ENCODE measurements at places on chromosomes 2 and 18.
A peak's percentile ranks its signal among the peaks of the same experiment; 100 is the strongest.

DNA sequence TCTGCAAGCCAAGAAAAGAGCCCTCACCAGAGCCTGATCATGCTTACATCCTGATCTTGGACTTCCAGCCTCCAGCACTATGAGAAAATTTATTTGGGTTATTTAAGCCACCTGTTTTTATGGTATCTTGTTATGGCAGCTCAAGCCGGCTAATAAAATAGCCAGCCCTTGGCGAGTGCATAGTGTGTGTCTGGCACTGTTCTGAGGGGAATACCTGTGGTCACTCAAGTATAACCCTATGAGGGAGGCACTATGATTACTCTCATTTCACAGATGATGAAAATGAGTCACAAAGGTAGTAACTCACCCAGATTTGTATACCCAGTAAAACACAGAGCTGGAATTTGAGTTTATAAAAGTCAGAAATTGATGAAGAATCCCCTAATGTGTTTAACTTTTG, 556.9 kb upstream of the SETBP1 start:
- H3K27ac ChIP-seq = no peak overlapping the region
- no peak for DNase-seq
- H3K36me3 ChIP-seq = no peaks in the 10 kb centered on the region
- H3K4me1 ChIP-seq = no peaks in the 10 kb centered on the region
- H3K27me3 ChIP-seq = no peaks in the 10 kb centered on the region

DNA sequence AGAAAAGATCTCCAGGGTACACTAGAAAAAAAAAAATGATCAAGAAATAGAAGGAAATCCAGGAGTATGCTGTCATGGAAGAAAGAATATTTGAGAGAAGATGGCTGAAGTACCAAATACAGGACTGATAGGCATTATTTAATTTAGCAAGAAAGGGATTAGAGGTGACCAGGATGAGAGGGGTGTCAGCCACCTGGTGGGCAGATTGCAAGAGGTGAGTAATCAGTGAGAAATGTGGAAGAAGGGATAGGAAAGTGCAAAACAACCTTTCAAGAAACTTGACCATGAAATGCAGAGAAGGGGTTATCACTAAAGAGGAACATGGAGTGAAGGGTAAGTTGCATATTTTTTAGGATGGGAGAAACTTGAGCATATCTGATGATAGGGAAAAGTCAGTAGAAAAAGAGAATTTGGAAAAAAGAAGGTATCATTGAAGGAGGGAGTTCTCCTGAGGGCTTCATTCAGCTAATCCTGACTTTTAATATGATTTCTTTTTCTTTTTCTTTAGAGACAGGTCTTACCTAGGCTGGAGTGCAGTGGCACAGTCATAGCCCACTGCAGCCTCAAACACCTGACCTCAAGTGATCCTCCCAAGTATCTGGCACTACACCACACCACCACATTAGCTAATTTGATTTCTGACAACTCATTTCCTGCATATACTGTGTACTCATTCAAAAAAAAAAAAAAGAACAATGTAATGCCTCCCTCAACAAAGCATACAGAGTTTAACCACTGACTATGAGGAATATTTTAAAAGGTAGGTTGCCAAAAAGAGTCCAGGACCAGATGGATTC, 101.3 kb downstream of the LRP2 start:
- H3K36me3 ChIP-seq = no peaks in the 10 kb centered on the region
- DNase-seq = no peak
- no peaks in the 10 kb centered on the region for H3K4me1 ChIP-seq

DNA sequence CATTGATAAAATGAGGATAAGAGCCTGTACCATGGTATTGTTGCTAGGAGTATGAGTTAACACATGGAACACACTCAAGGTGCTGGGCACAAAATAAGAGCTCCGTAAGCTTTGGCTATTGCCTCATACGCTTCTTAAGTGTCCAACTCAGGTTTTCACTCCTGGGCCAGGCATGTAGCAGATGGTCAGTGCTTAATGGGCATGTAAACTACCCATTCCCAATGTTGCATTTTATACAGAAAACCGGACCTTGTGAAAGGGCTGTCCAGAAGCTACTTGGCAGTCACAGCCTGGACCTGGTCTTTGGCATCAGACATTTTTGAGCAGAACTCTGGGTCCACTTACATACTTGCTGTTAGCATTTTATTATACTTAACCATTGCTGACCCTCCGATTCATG, 26.9 kb downstream of the MGAT5 start:
- H3K4me1 ChIP-seq = peaks cover 41% of the 10 kb centered on the region
- H3K27me3 ChIP-seq = no peaks in the 10 kb centered on the region
- no peak overlapping the region for H3K27ac ChIP-seq
- no peak for DNase-seq

GRCh38 chr2:71930049-71930681, 217.5 kb downstream of the CYP26B1 start:
- no peaks in the 10 kb centered on the region for H3K4me1 ChIP-seq
- no peak for DNase-seq
- H3K36me3 ChIP-seq = no peaks in the 10 kb centered on the region

- no peak for DNase-seq
- H3K4me3 ChIP-seq = no peak overlapping the region
- H3K27ac ChIP-seq = no peak overlapping the region
- H3K36me3 ChIP-seq = no peaks in the 10 kb centered on the region
Measured at GRCh38 chr18:76345901-76346300, 149.1 kb downstream of the ZNF516 start.

DNA sequence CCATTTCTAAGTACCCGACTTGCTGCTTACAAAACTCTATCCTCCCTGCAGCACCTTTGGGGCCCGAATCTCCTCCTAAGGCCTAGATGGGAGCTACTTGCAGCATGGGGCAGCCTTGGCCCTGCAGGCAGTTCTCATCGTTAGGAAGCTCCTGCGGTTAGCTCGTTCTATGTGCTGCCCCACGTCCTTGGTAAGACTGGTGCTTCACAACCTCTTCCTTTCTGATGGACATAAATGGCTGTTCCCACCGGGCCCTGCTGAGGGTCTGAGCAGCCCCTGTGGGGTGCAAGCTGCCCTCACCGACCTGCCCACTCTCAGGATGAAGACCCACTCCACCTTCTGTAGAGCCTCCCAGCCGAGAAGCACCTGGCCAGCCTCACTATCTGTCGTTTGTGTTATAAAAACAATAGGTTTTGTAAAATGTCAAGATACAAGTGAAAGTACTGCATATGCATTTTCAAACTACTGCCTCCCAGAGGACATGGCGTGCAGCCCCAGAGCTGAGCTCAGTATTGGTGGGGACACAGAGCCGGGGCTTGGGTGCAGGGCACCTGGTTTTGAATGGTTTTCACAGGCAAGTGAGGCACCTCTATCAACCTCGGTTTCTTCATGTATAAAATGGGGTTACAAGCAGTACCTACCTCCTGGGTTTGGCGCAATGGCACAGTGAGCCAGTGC, 19.4 kb downstream of the OTOF start:
- DNase-seq = peak; percentile 14
- no peaks in the 10 kb centered on the region for H3K4me1 ChIP-seq
- no peak overlapping the region for H3K4me3 ChIP-seq
- peaks cover 14% of the 10 kb centered on the region for H3K27me3 ChIP-seq
- no peaks in the 10 kb centered on the region for H3K36me3 ChIP-seq

GRCh38 chr2:215098875-215099274, 39.6 kb downstream of the ABCA12 start:
- no peak overlapping the region for H3K4me3 ChIP-seq
- no peak overlapping the region for H3K27ac ChIP-seq
- no peaks in the 10 kb centered on the region for H3K36me3 ChIP-seq
- DNase-seq = no peak
- H3K27me3 ChIP-seq = no peaks in the 10 kb centered on the region

- H3K4me3 ChIP-seq = no peak overlapping the region
- DNase-seq = no peak
- no peaks in the 10 kb centered on the region for H3K4me1 ChIP-seq
- no peak overlapping the region for H3K27ac ChIP-seq
- no peaks in the 10 kb centered on the region for H3K36me3 ChIP-seq
- H3K27me3 ChIP-seq = peaks cover 5% of the 10 kb centered on the region
Measured at GRCh38 chr2:236208019-236208926, 40.1 kb upstream of the GBX2 start.

DNA sequence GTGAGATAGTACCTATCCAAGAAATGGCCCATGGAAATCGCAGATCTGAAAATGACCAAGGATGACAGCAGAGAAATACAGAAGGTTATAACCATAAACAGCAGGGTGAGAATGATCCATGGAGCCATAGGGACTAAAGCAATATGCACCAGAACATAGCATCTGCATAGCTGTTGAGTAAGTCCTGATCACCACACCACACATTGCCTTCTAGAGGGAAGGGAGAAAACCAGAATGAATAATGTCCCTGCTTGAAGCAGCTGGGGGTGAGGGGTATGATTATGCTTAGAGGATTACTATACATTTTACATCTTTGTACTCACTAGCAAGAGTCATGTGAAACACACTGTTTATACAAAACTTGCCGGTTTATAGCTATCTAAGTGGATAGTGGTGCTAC, 350.4 kb downstream of the MBD2 start:
- no peaks in the 10 kb centered on the region for H3K27me3 ChIP-seq
- no peak overlapping the region for H3K4me3 ChIP-seq
- H3K4me1 ChIP-seq = no peaks in the 10 kb centered on the region
- H3K27ac ChIP-seq = no peak overlapping the region

GRCh38 chr2:60496956-60497355, 56.5 kb downstream of the BCL11A start:
- peaks cover 3% of the 10 kb centered on the region for H3K4me1 ChIP-seq
- H3K4me3 ChIP-seq = no peak overlapping the region
- no peak overlapping the region for H3K27ac ChIP-seq
- no peaks in the 10 kb centered on the region for H3K36me3 ChIP-seq
- peaks cover 9% of the 10 kb centered on the region for H3K27me3 ChIP-seq

DNA sequence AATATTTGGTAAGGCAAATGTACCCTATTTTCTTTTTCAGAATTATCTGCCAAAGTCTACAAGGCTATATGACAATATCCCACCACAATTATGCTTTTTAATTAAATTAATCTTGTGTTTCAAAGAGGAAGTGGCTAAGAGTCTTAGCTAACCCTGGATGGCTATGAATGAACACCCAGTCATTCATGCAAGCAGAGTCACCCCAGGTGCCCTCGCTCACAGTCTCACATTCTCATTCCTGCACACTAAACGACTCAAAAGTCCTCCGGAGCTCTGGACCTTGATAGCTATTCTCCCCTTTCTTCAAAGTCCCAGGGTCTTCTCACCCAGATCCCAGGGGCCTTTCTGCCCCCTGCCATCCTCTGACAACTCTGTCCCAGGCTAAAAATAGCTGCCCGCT, 42.1 kb upstream of the MRPL19 start:
- H3K36me3 ChIP-seq = no peaks in the 10 kb centered on the region
- no peak overlapping the region for H3K27ac ChIP-seq
- DNase-seq = no peak
- no peak overlapping the region for H3K4me3 ChIP-seq

DNA sequence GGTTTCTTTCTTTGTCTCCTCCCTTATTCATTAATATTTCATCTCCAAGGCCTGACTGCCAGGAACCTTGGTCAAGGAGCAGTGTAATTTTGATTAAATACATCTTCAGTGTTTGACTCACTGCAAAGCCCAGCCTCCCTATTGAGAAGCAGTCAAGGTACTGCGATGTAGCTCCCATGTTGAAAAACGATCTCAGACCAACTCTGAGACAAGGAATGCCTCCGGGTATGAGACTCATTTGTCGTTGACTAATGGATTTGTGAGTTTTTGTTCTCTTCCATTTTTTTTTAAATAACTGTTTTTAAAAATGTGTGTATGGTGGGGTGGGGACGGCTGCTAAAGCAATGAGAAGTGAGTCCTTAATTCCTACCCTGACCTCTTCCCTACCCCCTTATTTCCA, 361.6 kb downstream of the SOX11 start:
- no peak overlapping the region for H3K27ac ChIP-seq
- no peaks in the 10 kb centered on the region for H3K27me3 ChIP-seq

DNA sequence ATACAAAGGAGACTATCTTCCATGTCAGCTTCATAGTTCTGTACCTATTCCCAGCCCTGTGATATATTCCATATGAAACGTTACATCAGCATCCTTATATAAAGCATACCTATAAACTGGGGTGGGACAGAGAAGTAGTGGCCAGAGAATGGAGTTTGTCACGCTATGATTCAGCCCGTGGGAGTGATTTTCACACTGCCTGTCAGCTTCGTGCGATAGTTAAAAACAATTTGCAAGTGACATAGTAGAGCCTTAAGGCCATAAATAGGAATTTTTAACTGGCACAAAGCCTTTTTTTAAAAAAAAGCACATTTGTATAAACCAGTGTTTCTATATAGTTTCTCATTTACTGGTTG, 30.2 kb downstream of the PKP4 start:
- no peak overlapping the region for H3K27ac ChIP-seq
- no peaks in the 10 kb centered on the region for H3K27me3 ChIP-seq
- no peaks in the 10 kb centered on the region for H3K4me1 ChIP-seq
- no peaks in the 10 kb centered on the region for H3K36me3 ChIP-seq
- DNase-seq = no peak

Measured in activated naive CD4-positive, alpha-beta T cell treated with anti-CD3 and anti-CD28 coated beads, Interleukin-2, amount 10 ng/mL, durations not matched to agents 7 days and 5 days (primary cell).